Stimulated activated CD4-positive, alpha-beta T cell treated with anti-CD3 and anti-CD28 coated beads, Interleukin-4, amount 100 ng/mL, for 48 hours (primary cell): ENCODE measurements at places on chromosomes 6 and 20.

GRCh38 chr20:42735539-42735938 lies 454.2 kb downstream of the PTPRT start:
- no peak for DNase-seq

- DNase-seq, result no peak
These were observed 20.1 kb downstream of the SRC start for GRCh38 chr20:37365760-37366638.

GRCh38 chr6:92052513-92052912 lies 1366.8 kb downstream of the EPHA7 start:
- no peak for DNase-seq

- DNase-seq, result no peak
These were observed 112.1 kb downstream of the DLL1 start for GRCh38 chr6:170178561-170179477.

DNA sequence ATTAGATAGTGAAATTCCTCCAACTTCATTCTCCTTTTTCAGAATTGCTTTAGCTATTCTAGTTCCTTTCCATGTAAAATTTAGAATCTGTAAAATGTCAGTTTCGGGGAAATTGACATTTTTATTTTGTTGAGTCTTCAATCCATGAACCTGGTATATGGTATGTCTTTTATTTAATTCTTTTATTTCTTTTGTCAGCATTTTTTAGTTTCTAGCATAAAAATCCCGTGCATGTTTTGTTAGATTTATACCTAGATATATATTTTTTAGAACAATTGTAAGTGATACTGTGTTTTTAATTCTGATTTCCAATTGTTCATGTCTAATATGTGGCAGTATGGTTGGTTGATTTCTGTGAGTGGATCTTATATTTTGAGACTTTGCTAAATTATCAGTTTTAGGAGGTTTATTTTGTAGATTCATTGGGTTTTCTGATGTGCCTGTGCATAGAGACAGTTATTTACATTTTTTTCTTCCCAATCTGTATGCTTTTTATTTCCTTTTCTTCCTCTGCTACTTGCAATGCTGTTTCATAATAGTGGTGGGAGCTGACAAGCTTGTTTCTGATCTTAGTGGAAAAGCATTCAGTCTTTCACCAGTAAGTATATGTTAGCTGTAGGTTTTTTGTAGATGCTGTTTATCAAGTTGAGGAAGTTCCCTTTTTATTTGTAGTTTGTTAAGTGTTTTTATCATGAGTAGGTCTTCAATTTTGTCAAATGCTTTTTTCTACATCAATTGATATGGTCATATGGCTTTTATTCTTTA lies 13.7 kb downstream of the TAB2 start:
- DNase-seq, result no peak

DNA sequence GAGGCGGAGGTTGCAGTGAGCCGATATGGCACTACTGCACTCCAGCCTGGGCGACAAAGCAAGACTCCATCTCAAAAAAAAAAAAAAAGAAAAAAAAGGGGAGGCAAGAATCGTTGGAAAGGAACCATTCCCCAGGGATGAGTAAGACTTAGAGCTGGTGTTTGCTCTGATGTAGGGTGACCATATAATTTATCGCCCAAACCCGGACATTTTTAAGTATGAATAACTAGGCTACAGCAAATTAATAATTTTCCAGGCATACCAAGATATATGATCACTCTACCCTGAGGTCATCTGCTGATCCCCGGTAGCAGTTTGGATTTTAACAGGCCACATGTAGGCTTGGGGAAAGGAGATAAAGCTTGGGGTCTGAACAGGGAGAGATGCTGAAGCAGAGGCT lies 260.9 kb downstream of the BTBD9 start:
- no peak for DNase-seq

GRCh38 chr6:228881-229651 lies 63.2 kb upstream of the DUSP22 start:
- DNase-seq, result no peak

DNA sequence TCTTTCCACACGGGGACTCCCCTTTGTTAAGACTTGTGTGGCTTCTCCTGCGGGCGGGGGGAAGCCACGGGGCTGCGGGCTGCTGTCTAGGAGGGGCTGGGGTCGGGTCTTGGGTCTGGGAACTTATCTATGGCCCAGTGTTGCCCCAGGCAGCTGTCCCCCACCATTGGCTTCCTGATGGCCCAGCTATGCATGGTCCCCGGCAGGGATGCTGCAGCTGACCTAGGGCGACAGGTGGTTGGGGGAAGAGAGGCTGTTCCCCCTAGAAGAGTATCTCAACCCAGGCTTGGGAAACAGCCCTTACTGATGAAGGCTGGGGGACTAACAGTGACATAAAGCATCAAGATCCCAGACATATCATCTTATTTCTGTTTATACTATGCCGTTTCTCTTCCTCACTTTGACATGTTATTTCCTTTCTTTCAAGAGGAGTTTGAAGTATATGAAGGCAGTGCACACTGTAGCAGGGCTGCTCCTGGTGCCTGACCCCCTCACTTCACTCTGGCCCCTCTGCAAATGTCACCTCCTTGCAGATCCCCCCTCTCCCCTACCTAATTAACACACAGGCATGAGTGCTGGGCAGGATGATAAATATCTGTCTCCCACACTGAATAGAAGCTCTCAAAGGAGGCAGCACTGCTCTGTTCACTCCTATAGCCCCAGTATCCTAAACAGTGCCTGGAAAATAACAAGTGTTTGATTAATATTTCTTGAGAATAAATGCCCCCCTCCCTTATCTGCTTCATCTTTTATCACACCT lies 87.0 kb downstream of the HIVEP2 start:
- no peak for DNase-seq

DNA sequence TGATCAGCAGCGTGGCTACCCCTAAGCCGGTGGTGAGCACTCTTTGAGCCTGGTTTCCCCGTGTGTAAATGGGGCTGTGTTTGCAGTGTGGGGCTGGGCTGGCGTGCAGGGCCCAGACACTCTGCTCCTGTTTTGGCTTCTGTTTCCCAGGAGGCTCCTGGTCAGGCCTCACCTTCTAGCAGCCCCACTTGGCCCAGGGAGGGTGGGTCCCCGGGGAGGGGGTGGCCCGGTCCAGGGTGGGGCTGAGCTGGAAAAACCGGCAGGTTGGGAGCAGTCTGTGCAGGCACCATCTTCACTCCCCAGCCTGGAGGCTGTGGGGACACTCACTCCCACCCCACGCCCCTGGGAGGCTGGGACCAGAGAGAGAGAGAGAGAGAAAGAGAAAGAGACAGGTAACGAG lies 25.3 kb downstream of the CEBPB start:
- DNase-seq, result no peak

GRCh38 chr6:145372671-145373151 lies 362.6 kb downstream of the EPM2A start:
- DNase-seq, result no peak

- DNase-seq, result no peak
These were observed 211.5 kb upstream of the FKBP1C start for GRCh38 chr6:62999796-63000195.

- DNase-seq, result no peak
These were observed 35.0 kb downstream of the FOXF2 start for GRCh38 chr6:1424306-1424927.

- DNase-seq, result no peak
These were observed 22.2 kb upstream of the CCN5 start for GRCh38 chr20:44692932-44693480.

GRCh38 chr20:55333798-55334197 lies 671.5 kb downstream of the CBLN4 start:
- DNase-seq, result no peak

GRCh38 chr20:31653561-31653960 lies 15.8 kb downstream of the COX4I2 start:
- no peak for DNase-seq

GRCh38 chr6:121560476-121560875 lies 125.0 kb downstream of the GJA1 start:
- DNase-seq, result no peak

- no peak for DNase-seq
These were observed 29.8 kb downstream of the UST start for GRCh38 chr6:148776321-148777308.
